ENCODE measurements at places on chromosomes 7 and 10.

GRCh38 chr10:123848564-123849457, 42.8 kb downstream of the CPXM2 start:
- no peak for DNase-seq

DNA sequence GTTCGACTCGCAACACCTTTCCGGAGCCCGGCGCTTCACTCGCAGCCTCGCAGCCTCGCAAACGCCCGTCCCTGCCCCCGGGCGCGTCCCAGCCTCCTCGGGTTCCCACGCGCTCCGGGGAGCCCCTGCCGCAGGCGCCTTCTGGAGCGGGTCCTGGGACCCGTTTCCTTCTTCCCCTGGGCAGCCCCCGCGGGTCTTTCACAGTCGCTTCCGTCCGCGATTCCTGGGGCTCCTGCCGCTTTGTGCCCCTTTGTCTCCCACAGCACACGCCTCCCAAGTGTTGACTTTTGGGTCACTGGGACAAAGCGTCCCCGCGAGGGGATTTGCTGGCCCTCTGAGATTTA, 140.7 kb downstream of the DYNC2I1 start:
- DNase-seq: no peak

DNA sequence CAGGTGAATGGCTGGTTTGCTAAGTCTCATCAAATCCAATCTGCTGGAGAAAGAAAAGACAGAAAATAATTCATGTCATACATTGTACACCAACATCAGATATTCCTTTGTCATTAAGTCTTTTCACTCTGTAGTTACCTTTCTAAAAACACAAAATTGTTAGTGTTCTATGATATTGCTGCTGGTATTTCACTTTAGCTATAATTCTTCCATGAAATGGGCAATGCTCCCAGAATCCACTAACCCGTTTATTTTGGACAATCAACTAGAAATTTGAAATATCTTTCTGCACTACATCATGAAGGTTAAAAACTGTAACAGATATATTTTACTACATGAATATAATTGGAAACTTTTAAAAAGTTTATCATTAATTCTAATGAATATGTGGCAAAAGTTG, 181.3 kb downstream of the C7orf25 start:
- no peak for DNase-seq

- DNase-seq: no peak
Observed at GRCh38 chr10:83617172-83617571, 522.1 kb upstream of the GHITM start.

DNA sequence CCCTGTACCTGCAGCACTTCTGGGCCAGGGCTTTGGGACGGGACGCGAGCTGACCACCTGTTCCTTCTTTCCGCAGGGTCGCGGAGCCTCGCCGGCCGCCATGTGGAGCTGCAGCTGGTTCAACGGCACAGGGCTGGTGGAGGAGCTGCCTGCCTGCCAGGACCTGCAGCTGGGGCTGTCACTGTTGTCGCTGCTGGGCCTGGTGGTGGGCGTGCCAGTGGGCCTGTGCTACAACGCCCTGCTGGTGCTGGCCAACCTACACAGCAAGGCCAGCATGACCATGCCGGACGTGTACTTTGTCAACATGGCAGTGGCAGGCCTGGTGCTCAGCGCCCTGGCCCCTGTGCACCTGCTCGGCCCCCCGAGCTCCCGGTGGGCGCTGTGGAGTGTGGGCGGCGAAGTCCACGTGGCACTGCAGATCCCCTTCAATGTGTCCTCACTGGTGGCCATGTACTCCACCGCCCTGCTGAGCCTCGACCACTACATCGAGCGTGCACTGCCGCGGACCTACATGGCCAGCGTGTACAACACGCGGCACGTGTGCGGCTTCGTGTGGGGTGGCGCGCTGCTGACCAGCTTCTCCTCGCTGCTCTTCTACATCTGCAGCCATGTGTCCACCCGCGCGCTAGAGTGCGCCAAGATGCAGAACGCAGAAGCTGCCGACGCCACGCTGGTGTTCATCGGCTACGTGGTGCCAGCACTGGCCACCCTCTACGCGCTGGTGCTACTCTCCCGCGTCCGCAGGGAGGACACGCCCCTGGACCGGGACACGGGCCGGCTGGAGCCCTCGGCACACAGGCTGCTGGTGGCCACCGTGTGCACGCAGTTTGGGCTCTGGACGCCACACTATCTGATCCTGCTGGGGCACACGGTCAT, 13.3 kb downstream of the GPR146 start:
- no peak for DNase-seq

DNA sequence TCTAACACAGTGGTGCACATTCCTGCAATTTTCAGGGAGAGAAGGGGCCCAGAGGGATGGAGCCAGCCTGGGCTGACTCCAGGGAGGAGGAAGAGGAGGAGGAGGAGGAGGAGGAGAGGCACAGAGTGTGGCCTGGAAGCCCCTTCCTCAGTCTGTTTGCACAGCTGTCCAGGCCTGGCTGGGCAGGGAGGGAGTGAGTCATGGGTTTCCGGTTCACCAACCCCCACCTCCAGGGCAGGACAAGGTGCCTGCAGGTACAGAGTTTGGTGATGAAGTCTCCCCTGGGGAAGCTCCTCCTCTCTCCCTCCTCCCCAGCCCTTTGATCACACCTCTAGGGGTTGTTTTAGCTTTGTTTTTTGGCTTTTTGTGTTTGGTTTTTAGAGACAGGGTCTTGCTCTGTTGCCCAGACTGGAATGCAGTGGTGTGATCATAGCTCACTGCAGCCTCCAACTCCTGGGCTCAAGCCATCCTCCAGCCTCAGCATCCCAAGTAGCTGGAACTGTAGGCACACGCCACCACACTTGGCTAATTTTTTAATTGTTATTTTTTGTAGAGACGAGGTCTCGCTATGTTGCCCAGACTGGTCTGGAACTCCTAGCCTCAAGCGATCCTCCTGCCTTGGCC, 77.5 kb upstream of the CUX1 start:
- DNase-seq: no peak

DNA sequence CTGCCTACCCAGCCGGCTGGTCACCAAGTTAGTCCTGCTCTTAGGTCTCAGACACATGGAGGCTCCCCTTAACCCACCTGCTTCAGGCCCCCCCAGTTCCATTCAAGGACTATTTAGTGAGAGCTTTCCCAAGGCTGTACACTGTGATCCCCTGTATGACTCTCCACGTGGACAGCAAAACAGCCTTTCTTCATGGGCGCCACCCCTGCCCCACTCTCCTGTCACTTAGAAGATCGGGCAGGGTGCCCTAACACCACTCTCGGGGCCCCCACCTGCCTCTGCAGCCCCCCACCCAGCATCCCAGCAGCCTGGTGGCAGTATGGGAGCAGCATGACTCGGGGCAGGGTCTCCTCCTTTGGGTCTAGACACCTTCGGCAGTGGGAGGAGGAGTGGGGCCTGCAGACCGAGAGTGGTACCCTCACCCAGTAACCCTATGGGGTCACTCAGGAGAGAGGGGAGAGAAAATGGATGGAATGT, 116.6 kb downstream of the PTPN20 start:
- DNase-seq: no peak

DNA sequence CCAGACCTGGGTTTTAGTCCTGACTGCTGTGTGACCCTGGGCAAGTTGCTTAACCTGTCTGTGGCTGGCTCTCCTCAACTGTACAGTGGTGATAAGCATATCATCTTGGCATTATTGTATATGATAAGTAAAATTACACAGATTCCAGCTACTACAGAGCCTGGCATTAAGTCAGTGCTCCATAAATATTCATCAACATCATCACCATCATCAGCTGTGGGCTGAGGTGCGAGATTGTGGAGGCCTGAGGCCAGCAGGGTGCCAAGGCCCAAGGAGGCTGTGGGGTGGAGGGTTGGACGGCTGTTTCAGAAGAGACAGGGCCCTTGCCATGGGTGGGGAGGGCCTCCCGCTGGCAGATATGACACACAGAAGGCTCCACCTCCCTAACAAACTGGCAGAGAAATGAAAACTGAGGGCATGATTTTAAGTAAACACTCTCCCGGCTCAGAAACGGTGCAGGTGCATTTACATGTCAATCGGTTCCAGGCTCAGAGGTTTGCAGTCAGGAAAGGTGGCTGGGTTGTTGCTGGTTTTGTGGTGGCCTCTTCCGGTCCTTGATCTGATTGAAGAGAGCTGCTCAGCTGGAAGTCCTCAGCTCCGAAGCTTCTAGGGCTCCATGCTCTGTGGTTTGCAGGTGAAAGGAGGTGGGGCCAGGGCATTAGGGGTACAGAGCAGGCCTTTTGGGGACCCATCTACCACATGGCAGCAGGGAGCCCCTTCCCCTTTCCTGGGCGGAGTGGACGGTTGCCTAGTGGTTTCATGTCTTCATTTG, 10.2 kb downstream of the CRYGN start:
- DNase-seq: no peak

- DNase-seq: peak; percentile 85
Observed at GRCh38 chr7:55086413-55087201, 67.8 kb downstream of the EGFR start.

DNA sequence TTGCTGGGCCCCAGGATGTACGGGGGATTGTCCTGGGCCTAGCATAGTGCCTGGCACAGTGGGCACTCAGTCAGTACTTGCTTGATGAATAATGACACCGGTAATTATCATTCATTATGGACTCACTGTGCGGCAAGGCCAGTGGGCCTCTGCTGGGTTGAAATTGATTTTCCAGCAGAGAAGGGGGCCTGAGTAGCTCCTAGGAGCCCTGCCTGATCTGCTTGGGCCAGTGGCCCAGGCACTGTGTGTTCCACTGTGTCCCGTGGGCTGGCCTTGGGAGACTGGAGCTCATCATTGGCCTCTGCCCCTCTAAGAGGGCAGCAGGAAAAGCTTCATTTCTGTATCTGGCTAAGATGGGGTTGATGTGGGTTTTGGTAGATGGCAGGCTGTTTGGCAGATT, 1.4 kb downstream of the CHST3 start:
- DNase-seq: no peak

- no peak for DNase-seq
Observed at GRCh38 chr7:146417176-146417575, 300.6 kb downstream of the CNTNAP2 start.

- DNase-seq: no peak
Observed at GRCh38 chr7:94472608-94473007, 37.0 kb upstream of the CASD1 start.

DNA sequence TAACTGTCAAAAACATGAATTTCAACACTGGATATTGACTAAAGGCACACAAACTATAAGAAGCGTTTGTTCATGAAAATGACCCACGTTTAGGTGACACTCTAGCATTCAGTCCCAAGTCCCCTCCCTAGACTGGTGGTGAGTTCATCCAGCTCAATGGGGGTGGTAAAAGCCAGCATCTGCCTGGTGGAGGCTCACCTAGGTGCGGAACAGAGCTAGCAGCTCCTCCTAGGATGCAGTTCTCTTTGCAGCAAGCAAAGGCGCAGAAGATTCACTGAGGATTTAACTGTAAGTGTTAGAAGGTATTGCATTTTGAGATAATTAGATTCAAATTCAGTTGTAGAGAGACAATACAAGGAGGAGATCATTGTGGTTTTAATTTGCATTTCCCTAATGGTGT, 87.6 kb downstream of the VSTM2A start:
- no peak for DNase-seq

- DNase-seq: peak; percentile 60
Observed at GRCh38 chr10:68208424-68209042, 23.4 kb downstream of the ATOH7 start.

DNA sequence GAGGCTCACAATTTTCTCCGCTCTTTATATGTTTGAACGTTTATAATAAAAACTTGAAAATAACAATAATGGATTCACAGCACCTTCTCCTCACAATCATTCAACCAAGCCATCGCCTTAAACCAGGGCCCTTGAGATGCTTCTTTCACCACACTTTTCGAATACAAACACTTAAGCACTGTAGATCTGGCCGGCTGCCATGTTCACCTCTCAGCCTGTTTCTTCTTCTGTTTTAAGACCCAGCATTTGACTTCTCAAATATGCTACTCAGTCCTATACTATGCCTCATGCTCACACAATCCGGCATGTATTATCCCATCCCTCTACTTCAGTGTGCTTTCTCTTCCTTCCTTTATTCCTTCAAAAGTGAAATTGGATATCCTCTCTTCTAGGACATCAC, 280.6 kb downstream of the TFEC start:
- no peak for DNase-seq
